T-helper 17 cell (primary cell): ENCODE measurements at places on chromosomes 4 and X. TPM values are rescaled to one million over a fixed set of nuclear protein-coding genes. Genes with fewer than 3 reads are reported as not detected.

Gene GDPD2
- not detected for total RNA-seq

Gene DGKK
- total RNA-seq: not detected

Gene PRRG3
- not detected for total RNA-seq

Gene DAPP1
- 50.4 TPM for total RNA-seq

Gene IDUA
- total RNA-seq: 58.6 TPM

Gene PABPC5
- not detected for total RNA-seq

Gene DCAF8L2
- not detected for total RNA-seq

Gene FGFBP2
- total RNA-seq: 0.50 TPM

Gene SYN1
- 0.52 TPM for total RNA-seq

Gene VCX
- total RNA-seq: not detected

Gene C1QTNF7
- total RNA-seq: not detected

- DNase-seq: no peak
Measured at GRCh38 chrX:43333543-43333942, 322.6 kb upstream of the MAOA start.

- DNase-seq: no peak
Measured at GRCh38 chr4:128390475-128390996, 102.9 kb upstream of the PGRMC2 start.

DNA sequence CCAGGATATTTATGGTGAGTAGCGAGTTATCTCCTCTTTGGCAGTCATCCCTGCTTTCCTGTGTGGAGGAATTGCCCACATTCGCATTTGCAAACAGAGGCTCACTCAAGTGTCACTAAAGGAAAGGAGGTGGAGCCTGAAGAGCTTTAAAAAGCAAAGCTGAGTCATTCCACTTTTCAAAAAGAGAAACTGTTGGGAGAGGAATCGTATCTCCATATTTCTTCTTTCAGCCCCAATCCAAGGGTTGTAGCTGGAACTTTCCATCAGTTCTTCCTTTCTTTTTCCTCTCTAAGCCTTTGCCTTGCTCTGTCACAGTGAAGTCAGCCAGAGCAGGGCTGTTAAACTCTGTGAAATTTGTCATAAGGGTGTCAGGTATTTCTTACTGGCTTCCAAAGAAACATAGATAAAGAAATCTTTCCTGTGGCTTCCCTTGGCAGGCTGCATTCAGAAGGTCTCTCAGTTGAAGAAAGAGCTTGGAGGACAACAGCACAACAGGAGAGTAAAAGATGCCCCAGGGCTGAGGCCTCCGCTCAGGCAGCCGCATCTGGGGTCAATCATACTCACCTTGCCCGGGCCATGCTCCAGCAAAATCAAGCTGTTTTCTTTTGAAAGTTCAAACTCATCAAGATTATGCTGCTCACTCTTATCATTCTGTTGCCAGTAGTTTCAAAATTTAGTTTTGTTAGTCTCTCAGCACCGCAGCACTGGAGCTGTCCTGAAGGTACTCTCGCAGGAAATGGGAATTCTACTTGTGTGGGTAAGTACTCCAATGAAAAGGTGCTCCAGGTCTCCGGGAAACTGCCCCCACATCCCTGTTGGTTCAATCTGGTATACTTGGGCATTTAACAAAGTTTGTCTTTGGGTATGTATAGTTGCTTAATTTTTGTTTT is at the start of gene EGF:
Gene EGF (plus strand): TSS at position 178 of the 890 bp plus-strand sequence. CDS start 453 bp downstream, at position 631.
- no peak for DNase-seq

GRCh38 chr4:185787926-185788679 is 23.9 kb downstream of the SORBS2 start:
- no peak for DNase-seq

GRCh38 chr4:19880206-19880605 is 371.5 kb upstream of the SLIT2 start:
- no peak for DNase-seq

DNA sequence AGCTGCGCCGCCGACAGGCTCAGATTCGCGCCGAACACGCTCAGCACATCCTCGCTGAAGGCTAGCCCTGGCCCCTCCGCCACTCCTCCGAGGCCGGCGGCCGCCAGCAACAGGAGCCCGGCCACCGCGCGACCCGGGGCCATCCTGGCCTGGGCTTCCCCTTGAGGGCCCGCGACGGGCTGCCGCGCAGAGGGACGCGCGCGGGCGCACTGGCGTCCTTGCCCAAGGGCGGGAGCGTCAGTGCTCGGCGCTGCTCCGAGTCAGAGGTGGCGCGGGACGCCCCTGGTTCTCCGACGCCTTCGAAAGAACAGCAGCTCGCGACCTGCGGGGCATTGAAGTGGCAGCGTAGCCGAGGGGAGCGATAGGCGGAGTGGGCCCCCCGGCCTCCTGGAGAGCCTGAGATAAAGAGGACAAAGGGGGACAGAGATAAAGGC is 745 bp downstream of the SLC39A8 start:
- DNase-seq: peak; percentile 58

- no peak for DNase-seq
Measured at GRCh38 chr4:39367166-39367565, 1.0 kb upstream of the RFC1 start.

DNA sequence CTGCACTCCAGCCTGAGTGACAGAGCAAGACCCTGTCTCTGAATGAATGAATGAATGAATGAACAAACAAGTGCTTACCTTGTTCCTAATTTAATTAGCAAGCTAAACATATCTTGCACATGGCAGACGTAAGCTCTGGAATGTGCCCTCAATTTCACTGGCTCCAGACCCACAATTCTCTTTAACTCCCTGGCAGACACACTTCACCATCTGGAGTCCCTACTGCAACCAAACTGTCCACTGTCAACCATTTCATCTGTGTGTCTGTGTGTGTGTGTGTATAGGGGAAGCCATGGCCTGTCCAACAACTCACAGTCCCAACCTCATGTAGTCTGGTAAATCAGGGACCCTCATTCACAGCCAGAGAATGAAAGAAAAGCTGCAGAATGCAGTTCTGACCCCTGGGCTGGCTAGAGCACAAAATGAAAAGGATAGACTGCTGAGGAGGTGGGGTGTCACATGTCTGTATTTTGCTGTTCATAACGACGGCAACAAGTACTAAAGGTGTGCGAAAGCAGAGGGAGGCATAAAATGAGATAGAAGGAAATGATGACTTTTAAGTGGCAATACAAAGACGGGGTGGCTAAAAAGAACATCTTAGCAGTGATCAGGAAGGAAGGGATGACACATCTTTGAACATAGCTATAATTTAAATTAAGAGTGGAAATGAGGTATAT is 114.1 kb downstream of the TSPAN5 start:
- DNase-seq: no peak

DNA sequence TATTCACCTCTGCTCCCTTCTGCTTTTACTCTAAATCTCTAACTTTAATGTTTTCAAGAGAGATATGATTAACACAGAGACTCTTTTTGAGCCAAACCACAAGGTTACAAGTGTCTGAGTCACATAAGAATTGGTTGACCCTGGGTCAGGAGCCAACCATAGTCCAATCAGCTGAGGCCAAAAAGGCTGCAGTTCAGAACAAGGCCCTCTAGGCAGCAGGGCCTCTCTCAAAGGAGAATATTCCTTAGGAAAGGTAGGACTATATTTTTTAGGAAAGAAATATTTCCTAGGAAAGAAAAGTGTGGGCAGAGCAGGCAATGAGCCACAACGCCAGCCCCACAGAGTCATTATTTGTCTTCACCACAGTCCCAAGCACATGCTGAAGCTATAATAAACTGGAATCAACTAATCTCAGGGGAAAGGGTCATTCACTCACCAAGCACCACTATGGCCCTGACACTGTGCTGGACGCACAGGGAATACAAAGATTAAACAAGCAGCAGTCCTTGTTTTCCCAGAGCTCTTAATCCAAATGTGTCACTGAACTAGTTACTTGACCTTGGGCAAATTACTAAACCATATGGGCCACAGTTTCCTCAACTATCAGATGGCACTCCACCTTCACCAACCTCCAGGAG is 2.2 kb downstream of the ATP8A1 start:
- DNase-seq: no peak

- no peak for DNase-seq
Measured at GRCh38 chr4:11831739-11832138, 403.0 kb upstream of the HS3ST1 start.
